ENCODE measurements at places on chromosomes 16 and 17.

DNA sequence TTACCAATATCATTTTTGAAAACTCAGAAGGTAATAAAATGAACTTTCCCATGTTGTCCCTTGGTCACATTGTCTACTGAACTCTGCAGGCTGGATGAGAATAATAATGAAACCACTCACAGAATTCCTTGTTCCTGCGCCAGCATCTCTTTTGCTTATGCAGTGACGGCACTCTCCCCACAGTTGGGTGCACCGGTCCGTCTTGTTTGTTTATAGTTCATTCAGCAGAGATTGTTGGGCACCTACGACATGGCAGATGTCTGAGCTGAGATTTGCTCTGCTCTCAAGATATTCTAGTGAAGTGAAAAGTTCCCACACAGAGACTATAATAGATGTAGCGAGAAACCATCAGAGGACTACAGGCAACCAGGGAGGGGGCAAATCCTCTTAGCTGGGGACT lies 375.7 kb upstream of the CDH11 start:
- DNase-seq, result no peak

DNA sequence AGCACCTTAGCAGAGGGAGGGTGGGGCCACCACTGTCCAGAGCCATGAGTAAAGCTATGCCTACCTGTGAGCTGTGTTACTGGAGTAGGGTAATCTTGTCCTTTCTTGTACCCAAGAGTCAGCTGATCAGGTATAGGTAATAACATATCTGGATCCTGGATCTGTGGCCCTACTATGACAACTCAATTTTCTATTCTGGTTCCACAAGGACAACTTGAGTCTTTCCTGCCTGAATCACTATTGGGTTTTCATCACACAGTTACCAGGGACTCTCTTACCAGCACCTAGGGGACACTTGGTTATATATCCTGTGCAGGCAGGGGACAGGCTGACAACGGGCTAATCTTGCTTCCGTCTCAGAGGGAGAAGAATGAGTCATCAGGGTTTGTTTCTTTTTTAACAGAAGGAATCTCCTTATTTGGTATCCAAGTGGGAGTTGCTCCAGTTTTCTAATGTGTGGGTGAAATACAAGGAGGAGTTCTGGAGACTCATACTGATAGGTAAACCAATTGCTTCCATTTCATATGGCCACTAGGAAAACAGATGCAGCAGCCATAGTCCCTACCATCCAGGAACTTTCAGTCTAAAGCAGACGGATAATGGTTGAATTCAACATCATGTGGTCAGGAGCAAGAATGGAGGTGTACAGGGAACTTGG lies 6.8 kb downstream of the ZNF267 start:
- no peak for DNase-seq

DNA sequence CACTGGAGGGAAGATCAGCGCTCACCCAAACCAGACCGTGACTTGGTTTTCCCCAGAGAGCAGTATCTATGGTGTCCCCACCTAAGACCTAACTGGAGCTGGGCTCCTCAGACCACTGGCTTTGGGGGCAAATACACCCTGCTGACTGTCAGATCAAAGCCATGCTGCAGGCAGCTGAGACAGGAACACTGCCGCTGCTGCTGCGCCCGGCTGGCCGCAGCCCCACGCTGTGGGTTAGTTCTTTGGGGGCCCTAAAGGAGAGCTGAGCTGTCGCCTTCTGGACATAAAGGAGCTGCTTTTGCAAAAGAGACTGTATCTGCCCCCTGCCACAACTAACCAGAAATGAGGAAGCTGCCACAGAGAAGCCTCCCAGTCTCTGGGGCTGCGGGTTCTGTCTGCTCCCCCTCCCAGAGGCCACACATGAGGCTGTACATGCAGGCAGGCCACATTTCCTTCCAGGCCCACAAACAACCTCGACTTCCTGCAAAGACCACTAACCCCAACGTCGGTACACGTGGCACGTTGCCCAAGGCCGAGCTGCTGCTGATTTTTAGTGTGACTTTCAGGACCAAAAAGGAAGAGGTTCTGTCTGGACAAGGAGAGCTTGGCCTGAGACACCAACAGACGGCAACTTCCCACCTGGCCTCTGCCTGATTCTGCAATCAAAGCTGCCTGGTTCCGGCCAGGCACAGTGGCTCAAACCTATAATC lies 18.2 kb upstream of the ABR start:
- no peak for DNase-seq

DNA sequence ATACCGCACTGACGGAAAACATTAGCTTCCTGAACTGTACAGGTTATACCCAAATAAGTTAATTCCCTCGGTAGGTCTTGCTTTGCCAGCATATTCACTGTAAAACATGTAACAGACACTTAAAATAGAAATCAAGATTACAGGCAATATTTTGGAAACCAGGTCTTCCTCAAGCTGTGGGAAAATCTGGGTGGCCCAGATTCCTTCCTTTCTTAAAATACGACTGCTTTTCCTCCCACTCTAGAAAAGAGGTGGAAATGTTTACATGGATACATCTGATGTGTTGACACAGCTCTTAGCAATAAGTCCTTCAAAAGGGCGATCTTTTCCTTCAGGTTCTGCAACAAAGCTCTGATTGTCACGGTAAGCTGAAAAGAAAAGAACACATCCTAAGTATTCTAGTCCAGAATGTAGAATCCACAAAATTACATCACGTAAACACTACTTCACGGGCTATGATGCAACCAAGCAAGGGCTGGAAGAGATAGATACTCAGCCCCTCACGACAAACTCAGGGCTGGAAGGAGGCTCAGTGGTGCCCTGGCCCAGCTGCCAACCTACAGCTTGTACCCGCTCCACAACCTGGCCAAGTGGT lies 18.4 kb downstream of the STX8 start:
- no peak for DNase-seq

GRCh38 chr17:47901423-47901822 lies 5.4 kb downstream of the SP2 start:
- no peak for DNase-seq

GRCh38 chr17:13437966-13438779 lies 163.6 kb downstream of the HS3ST3A1 start:
- no peak for DNase-seq

DNA sequence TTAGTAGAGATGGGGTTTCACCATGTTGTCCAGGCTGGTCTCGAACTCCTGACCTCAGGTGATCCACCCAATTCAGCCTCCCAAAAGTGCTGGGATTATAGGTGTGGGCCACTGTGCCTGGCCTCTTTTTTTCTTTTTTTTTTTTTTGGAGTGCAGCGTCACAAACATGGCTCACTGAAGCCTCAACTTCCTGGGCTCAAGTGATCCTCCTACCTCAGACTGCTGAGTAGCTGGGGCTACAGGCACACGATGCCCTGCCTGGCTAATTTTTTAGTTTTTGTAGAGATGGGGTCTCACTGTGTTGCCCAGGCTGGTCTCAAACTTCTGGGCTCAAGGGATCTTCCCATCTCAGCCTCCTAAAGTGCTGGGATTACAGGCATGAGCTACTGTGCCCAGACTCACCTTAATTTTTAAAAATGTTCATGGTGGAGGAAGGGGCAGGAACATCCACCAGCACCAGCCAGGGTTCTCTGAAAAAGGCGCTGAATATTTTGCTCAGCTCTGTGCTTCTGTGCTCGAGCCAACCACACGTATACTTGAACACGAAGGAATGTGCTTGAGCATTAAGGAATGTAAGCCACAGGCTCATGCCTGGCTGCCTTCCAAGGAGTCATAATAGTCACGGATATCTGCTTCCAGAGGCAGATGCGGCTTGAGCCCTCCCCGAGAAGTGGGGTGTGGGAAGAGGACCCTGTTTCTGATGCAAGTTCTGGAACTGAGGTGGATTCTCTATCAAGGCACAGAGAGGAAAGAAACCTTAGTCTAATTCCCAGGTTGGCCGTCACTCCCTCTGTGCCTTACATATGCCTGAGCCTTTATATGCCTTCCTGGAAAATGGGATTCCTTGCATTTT lies 65.5 kb upstream of the CREBBP start:
- DNase-seq, result no peak

- DNase-seq, result no peak
Observed at GRCh38 chr16:85424260-85425073, 188.7 kb upstream of the GSE1 start.

DNA sequence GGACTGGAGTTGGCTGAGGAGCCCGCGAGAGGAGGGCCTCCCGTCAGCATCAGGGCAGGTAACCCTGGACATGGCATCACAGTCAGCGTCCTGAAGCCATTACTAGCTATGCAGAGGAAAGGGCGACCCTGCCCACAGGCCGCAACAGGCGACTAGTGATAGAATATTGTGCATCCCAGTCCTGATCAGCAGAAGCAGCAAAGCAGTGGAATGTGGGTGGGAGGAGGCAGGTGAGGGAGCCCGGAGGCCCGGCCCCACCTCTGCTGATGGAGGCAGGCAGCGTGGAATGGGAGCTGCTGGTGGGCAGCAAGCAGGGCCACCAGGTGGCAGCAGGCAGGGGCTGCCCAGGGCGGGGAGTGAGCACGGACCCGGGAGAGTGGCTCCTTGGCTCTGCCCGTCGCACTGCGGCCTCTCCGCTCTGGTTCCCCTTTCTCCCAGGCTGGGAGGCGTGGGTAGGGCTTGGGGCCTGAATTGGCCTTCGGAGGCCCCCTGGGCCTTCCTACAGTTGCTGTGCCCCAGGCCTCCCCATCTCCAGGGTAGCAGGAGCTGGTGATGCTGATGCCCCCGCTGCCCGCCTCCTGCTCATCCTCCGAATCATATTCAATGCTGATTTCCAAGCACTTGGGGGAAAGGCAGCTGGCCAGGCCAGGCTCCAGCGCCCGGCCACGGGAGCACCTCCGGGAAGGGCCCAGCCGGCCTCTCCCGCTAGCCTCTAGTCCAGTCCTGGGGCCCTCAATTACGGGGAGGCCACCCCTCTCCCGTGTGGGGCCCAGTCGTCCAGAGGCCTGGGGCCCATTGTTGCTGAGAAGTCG lies 20.2 kb downstream of the TSPOAP1 start:
- no peak for DNase-seq

DNA sequence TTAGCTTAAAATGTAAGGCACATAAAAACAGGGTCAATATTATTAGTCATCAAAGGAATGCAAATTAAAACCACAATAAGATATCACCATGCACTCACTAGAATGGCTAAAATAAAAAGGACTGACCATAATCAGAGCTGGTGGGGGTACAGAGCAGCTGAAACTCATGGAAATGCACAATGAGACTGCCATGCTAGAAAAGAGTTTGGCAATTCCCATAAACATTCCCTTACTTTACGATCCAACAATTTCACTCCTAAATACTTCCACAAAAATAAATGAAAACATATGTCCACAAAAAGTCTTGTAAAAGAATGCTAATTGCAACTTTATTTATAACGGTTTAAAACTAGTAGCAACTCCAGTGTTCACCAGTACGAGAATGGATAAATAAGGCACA lies 36.1 kb upstream of the ERCC4 start:
- no peak for DNase-seq

- no peak for DNase-seq
Observed at GRCh38 chr16:86297866-86298757, 212.2 kb upstream of the FOXF1 start.

DNA sequence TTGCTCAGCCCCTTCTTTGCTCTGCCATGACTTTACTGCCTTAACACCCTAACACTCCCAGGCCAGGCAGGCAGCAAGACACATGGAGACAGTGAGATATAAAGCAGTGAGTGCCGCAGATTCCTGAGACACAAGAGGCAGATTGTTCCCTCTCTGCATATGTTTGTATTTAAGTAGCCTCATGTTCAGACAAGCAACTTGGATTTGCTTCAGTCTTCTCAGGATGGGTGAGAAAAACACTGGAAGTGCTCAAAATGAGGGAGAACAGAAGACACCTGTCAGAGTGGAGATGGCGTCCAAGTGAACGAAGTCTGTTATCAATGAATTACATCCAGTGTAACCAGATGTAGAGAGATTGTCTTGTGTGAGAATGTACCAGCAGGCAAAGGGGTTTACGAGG lies 86.8 kb downstream of the CES1 start:
- no peak for DNase-seq

GRCh38 chr16:50281391-50282009 lies 15.1 kb downstream of the ADCY7 start:
- DNase-seq, result no peak

DNA sequence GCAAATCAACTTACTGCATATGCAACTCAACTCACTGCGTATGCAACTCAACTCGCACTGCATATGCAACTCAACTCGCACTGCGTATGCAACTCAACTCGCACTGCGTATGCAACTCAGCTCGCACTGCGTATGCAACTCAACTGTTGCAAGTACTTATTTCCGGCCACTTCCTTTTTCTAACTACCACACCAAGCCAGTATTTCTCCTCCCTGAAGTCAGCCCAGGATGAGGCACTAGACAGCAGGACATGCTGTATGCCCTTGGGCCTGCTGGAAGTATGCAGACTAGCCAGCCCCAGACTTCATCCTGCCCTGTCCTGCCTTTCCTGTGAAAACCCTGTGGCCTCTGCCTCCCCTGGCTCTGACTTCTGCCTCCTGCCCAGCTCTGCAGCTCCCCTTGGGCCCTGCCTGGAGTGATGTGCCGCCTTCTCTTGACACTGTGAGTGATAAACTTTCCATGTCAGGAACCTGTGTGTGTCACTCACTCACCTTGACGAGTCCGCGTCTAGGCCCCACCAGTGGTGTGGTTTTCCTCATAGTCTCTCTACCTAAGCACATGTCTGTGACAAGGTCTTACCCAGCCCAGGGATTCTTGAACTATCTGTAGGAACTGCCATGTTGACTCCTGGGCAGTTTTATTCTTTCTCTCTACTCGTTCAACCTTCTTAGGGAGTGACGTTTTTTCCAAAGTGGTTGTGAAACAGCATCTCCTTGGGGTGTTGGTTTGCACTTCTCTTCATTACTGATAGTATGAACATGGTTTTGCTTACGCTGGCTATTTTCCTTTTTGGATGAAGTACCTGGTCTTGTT lies 16.4 kb downstream of the ZNF778 start:
- DNase-seq, result no peak

- no peak for DNase-seq
Observed at GRCh38 chr16:55426865-55427484, 52.0 kb upstream of the MMP2 start.

DNA sequence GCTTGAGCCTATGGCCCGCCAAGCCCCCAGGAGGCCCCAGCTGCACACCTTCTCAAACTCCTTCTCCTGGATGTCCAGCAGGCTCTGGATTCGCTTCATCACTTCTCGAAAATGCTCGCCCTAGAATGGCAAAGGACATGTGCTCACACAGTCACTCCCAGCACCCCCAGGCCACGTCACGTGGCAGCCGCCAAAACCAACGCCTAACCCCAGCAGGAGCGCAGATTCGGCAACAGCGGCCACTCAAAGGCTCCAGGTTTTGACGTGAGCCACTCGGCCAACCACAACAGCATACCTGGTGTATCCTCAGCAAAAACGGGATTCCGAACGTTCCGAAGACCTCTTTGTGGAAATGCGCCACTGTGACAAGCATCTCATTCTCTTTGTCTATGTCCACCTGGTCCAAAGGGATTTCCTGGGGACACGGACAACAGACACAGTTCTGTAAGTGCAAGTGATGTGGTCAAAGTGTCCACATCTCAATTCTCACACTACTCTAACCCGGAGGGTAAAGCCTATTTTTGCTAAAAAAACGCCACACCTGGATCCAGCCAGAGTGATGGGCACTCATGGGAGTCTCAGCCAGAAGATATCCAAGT lies 12.7 kb downstream of the LITAFD start:
- no peak for DNase-seq

- no peak for DNase-seq
Observed at GRCh38 chr16:89324056-89325010, 106.8 kb downstream of the ZNF778 start.

GRCh38 chr16:79212114-79212791 lies 388.3 kb downstream of the MAF start:
- DNase-seq, result no peak

- no peak for DNase-seq
Observed at GRCh38 chr17:20948984-20949777, 93.6 kb downstream of the USP22 start.

- no peak for DNase-seq
Observed at GRCh38 chr17:31371511-31372097, 19.9 kb upstream of the RAB11FIP4 start.

- DNase-seq, result no peak
Observed at GRCh38 chr16:13427943-13428342, 492.0 kb upstream of the ERCC4 start.

All from activated CD8-positive, alpha-beta memory T cell treated with anti-CD3 and anti-CD28 coated beads for 1 hour (primary cell).